ENCODE measurements at places on chromosomes 6 and 20.

DNA sequence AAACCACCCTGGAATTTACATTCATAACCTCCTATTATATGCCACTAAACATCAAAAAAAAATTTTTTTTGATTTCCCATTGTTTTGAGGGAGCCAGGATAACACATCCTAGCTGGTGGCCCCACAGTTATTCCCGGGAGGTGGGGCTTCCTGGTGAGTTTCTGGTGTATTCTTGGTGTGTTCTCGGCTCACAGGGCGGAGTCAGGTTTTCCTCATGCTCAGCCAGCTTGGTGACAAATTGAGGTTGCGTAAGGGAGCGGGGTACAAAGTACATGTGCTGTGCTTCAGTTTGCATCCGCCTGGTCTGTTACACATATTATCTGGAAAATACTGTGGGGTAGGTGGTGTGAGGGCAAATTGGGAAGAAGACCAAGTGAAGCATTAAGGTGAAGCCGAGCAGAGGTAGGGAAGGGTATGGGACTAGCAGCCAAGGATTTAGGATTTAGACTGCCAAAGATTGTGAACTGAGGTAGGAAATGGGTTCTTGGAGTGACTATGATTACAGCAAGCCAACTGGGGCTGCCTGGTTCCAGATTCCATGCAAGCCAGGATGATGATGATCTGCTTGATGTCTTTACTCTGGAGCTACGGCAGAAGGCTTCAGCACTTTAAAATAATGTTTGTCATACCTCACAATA, 46.2 kb upstream of the EEF1A1 start:
- no peak overlapping the region for H3K4me3 ChIP-seq
- H3K36me3 ChIP-seq: peaks cover 5% of the 10 kb centered on the region
- peak overlapping the region; percentile 78 for H3K27ac ChIP-seq

- no peak overlapping the region for H3K27ac ChIP-seq
- no peaks in the 10 kb centered on the region for H3K27me3 ChIP-seq
- H3K4me3 ChIP-seq: no peak overlapping the region
- no peaks in the 10 kb centered on the region for H3K4me1 ChIP-seq
These were observed 179.4 kb downstream of the FOXC1 start for GRCh38 chr6:1789092-1789491.

- no peaks in the 10 kb centered on the region for H3K27me3 ChIP-seq
- peak; percentile 69 for DNase-seq
These were observed 4.0 kb upstream of the CD93 start for GRCh38 chr20:23090147-23090546.

DNA sequence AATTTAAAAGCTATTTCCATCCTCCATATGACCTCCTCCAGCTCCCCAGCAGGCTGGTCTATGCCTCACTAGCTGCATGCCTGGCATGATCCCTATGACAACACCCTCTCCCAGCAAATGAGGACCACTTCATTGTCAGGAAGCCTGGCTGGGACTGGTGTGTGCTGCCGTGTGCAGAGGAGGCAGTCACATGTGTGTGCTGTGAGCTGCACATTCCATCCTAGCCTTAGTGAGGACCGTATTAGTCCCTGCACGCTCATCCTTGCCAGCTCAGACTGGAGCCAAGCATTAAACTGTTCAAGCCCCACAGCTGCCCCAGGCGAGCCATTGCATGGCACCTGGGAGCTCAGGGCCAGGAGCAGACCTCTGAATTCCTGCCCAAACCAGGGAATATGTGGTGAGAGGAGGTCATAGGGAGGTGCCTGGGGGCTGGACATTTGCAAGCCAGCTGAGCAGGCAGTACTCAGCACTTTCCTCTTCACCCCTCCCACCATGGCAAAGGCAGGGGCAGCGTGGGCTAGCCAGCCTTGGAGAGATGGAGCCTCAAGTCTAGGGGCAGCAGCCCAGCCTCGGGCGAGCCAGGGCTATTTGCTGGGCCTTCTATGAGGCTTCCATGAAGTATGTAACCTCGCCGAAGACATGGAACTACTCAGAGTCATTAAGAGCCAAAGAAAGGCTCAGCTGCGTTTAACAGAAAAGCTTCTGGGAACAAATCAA, 8.7 kb upstream of the CCN5 start:
- no peaks in the 10 kb centered on the region for H3K27me3 ChIP-seq
- H3K36me3 ChIP-seq: no peaks in the 10 kb centered on the region
- peaks cover 2% of the 10 kb centered on the region for H3K4me1 ChIP-seq
- no peak overlapping the region for H3K27ac ChIP-seq
- no peak overlapping the region for H3K4me3 ChIP-seq
- no peak for DNase-seq

DNA sequence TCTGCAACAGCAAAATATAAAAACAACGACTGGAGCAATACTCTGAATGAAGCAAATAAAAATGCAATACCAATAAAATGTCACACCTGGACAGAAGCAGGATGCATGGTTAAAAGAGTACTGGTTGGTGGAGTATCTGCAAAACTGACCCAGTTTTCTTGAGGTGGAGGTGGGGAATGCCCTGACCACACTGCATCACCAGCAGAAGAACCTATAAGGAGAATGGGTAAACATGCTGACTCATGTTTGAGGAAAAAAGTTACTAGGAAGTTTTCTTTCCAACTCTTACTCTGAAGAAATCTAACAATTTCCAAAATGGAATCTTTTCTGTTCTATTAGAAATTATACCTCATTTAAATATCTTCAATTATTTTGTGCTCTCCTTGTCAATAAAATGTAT, 43.6 kb downstream of the REPS1 start:
- H3K27me3 ChIP-seq: no peaks in the 10 kb centered on the region
- H3K4me3 ChIP-seq: no peak overlapping the region

- no peaks in the 10 kb centered on the region for H3K27me3 ChIP-seq
- no peak overlapping the region for H3K27ac ChIP-seq
- no peak for DNase-seq
- H3K36me3 ChIP-seq: no peaks in the 10 kb centered on the region
These were observed 25.6 kb downstream of the COL20A1 start for GRCh38 chr20:63318391-63319163.

DNA sequence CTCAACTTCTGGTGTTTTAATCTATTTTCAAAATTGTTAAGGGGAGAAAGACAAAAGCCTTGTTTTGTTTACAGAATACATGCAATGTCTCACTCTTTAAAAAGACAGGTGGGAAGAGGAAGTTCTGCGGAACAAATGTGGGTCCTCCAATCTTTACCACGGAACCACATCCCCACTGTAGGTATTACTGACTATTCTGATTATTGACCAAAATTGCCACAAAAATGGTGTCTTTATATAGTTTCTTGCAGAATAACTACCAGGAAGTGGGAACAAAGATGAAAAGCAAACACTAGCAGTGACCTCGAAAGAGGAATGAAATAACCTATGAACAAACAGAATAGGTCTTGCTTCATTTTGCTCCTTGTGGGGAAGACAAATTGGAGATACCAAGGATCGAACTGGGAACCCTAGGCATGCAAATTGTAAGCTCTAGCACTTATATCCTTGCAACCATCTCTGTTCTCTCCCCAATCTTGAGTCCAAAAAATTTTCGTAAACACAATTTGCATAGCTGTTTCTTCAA, 106.7 kb downstream of the GPX5 start:
- H3K27ac ChIP-seq: no peak overlapping the region
- H3K4me3 ChIP-seq: no peak overlapping the region
- peaks cover 2% of the 10 kb centered on the region for H3K27me3 ChIP-seq
- no peaks in the 10 kb centered on the region for H3K4me1 ChIP-seq
- no peak for DNase-seq
- H3K36me3 ChIP-seq: no peaks in the 10 kb centered on the region

DNA sequence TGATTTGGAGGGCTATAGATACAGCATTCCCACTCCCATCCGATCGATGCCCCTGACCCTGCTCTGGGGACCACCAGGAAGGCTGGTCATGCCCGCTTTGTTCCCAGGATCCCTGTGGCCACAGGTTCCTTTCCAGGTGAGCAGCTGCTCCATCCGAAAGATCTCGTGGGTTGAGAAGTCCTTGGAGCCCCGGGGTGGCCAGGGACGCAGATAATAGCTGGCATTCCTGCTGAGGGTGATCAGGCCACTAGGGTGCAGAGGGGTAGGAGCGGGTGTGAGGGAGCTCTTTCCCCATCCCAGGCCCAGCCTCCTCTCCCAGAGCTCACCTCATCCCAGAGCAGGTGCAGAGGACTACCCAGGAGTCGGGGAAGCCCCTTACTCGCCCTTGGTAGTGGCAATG, 7.4 kb downstream of the ADAM33 start:
- H3K4me1 ChIP-seq: no peaks in the 10 kb centered on the region
- H3K27me3 ChIP-seq: 0 out of 2 replicates have a peak, but pooled peaks cover 2% of the 10 kb centered on the region
- H3K4me3 ChIP-seq: no peak overlapping the region
- no peak overlapping the region for H3K27ac ChIP-seq

GRCh38 chr20:31484001-31484400, 8.9 kb downstream of the REM1 start:
- 0 out of 2 replicates have a peak, but pooled peaks cover 2% of the 10 kb centered on the region for H3K27me3 ChIP-seq
- DNase-seq: peak; percentile 55
- H3K27ac ChIP-seq: no peak overlapping the region
- H3K4me3 ChIP-seq: no peak overlapping the region
- no peaks in the 10 kb centered on the region for H3K4me1 ChIP-seq
- H3K36me3 ChIP-seq: peaks cover 23% of the 10 kb centered on the region

- no peak overlapping the region for H3K27ac ChIP-seq
- peaks cover 11% of the 10 kb centered on the region for H3K4me1 ChIP-seq
- no peaks in the 10 kb centered on the region for H3K27me3 ChIP-seq
- peak; percentile 61 for DNase-seq
- no peaks in the 10 kb centered on the region for H3K36me3 ChIP-seq
These were observed 28.3 kb upstream of the CSNK2A1 start for GRCh38 chr20:571754-572441.

- DNase-seq: no peak
- H3K27me3 ChIP-seq: no peaks in the 10 kb centered on the region
- H3K4me1 ChIP-seq: no peaks in the 10 kb centered on the region
- no peaks in the 10 kb centered on the region for H3K36me3 ChIP-seq
- no peak overlapping the region for H3K4me3 ChIP-seq
These were observed 417.3 kb downstream of the LMBRD1 start for GRCh38 chr6:69379518-69379917.

DNA sequence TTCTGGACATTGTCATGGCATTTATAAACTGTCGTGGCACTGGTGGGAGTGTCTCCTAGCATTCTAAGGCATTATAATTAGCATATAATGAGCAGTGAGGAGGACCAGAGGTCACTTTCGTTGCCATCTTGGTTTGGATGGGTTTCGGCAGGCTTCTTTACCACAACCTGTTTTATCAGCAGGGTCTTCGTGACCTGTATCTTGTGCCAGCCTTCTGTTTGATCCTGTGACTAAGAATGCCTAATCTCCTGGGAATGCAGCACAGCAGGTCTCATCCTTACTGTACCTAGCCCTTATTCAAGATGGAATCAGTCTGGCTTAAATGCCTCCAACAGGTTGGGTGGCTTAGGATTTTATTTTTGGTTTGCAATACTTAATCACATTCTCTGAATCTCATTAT, 142.7 kb upstream of the GGTLC1 start:
- no peak for DNase-seq
- H3K27me3 ChIP-seq: no peaks in the 10 kb centered on the region
- no peaks in the 10 kb centered on the region for H3K36me3 ChIP-seq
- H3K4me1 ChIP-seq: peaks cover 3% of the 10 kb centered on the region
- H3K27ac ChIP-seq: no peak overlapping the region
- H3K4me3 ChIP-seq: no peak overlapping the region

- no peak for DNase-seq
- H3K36me3 ChIP-seq: no peaks in the 10 kb centered on the region
- H3K4me3 ChIP-seq: no peak overlapping the region
- H3K27ac ChIP-seq: no peak overlapping the region
- no peaks in the 10 kb centered on the region for H3K27me3 ChIP-seq
These were observed 25.3 kb downstream of the MARCKS start for GRCh38 chr6:113882336-113883022.

DNA sequence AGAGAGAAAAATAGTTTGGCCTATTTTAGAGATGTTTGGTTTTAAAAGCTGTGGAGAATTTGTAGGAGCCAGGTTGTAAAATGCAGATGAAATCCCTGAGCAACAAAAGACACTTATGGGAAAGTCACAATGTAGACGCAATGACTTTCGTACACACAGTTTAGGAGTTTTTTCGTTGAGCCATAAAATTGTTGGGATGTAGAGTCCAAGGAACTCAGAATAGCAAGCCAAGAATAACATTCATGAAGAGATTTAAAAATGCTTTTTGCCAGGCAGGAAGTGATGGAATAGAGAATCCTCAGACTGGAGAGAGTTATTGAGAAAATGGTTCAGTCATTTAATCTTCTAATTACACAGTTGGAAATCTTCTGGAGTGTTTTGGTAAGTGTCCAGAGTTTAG, 11.5 kb upstream of the PROKR2 start:
- H3K36me3 ChIP-seq: no peaks in the 10 kb centered on the region
- H3K27me3 ChIP-seq: no peaks in the 10 kb centered on the region
- no peak overlapping the region for H3K4me3 ChIP-seq

DNA sequence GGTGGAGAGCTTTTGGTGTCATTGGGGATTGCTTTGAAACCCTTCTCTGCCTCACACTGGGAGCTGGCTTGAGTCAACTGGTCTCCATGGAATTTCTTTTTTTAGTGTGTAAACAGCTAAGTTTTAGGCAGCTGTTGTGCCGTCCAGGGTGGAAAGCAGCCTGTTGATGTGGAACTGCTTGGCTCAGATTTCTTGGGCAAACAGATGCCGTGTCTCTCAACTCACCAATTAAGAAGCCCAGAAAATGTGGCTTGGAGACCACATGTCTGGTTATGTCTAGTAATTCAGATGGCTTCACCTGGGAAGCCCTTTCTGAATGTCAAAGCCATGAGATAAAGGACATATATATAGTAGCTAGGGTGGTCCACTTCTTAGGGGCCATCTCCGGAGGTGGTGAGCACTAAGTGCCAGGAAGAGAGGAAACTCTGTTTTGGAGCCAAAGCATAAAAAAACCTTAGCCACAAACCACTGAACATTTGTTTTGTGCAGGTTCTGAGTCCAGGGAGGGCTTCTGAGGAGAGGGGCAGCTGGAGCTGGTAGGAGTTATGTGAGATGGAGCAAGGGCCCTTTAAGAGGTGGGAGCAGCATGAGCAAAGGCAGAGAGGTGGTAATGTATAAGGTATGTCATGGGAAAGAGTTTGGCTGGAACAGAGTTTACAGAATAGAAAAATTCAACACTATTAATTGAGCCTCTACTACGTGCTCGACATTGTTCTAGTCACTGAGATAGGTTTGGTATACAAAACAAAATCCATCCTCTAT, 31.2 kb downstream of the SRSF3 start:
- H3K4me3 ChIP-seq: no peak overlapping the region
- no peak overlapping the region for H3K27ac ChIP-seq
- no peaks in the 10 kb centered on the region for H3K27me3 ChIP-seq
- no peaks in the 10 kb centered on the region for H3K36me3 ChIP-seq

DNA sequence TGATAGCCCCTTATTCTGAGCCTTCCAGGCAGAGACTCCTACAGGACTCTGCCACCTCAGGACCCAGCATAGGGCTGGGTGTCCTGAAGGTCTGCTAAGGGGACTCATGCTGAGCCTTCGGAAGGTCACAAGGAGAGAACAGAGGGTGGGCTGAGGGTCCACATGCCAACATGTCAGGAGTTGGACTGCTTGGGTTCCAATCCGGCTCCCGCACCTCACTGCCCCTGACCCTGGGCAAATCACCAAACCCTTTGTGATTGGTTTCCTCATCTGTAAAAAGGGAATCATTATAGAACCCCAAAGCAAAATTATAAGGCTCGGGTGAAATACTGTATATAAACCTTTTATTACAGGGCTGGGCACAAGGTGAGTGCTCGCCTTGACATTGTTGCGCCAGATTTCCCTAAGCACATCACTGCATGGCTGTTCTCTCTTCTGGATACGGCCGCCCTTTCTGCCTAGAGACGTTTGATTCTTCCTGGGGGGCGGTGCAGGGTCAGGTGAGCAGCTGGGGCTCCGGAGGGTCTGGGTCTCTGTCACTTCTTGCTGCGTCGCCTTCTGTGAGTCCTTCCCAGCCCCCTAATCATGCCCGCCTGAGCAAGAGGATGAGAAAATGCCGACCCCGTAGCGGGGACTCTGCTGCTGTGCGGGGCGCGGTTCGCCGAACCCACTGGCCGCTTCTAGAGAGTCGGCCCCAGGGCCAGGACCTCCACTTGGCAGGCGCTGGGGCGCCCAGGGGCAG, 90.5 kb upstream of the EPB41L1 start:
- peak overlapping the region; percentile 66 for H3K4me3 ChIP-seq
- no peak for DNase-seq
- no peak overlapping the region for H3K27ac ChIP-seq
- no peaks in the 10 kb centered on the region for H3K36me3 ChIP-seq

Data from H9 (cell line).